C1 segment of cervical spinal cord (tissue), 14 donors: ENCODE measurements at places on chromosomes 7 and 10.
A peak's percentile ranks its signal among the peaks of the same experiment; 100 is the strongest.

DNA sequence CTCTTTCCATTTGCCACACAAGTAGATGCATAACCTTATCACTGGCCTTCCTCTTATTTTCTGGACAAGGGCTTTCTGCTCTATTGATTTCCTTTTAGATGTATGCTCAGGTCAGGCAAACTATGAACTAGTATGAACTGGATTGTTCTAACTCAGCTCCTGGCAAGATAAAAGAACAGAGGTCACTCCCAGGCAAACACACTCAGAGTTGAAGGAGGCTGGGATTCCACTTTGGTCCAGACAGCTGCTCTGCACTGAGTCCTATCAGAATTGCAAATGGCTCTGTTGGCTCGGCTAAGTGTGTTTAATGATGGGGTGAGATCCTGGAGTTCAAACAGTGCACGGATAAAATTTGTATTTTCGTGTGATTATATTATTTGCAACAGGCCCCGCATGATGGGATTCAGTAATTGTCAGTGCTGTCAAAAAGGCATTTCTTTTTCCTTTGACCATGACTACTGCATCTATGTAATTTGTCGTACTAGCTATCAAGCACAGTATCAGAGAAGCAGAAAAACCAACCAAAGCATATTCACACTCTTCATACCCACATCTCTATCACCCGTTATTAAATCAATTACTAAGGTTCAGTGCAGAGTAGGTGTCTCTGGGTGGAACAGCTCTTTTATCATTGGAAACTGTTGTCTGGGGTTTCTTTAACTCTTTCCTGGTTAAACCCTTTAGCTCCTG, 288.1 kb upstream of the PRKCQ start:
- no peak for DNase-seq

DNA sequence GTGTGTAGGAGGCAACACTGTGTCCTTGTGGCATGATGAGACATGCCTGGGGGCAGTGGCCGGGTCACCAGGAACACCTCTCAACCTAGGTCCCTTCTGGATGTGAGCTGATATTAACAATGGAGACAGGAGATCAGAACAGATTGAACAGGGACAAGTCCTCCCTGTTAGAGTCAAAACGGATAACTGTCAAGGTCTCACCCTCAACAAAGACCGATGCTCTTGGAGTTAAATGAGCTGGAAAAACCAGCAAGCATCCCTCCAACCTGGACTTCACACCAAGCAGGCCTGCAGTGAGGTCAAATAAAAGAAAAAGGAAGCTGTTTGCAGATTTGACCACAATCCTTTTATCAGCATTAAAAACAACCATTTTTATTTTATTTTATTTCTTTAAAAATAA, 49.0 kb downstream of the SLIT1 start:
- DNase-seq = no peak

DNA sequence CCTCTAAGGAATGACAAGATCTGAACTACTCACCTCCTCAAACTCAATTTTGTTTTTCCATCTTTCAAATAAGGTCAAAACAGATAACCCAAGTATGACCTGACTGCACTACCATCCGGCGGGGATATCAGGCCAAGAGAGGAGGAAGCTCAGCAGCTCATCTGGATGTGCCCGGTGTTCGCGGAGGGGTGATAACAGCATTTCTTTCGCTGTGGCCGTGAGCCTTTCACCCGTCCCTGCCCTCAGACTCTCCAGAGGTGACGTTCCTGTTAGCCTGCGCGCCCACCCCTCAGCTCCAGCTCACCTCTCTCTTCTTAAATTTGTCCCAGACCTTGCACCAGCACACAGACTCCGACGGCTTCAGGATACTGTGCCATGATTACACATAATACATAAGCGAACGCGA, 526 bp downstream of the ZNF248 start:
- DNase-seq = no peak

DNA sequence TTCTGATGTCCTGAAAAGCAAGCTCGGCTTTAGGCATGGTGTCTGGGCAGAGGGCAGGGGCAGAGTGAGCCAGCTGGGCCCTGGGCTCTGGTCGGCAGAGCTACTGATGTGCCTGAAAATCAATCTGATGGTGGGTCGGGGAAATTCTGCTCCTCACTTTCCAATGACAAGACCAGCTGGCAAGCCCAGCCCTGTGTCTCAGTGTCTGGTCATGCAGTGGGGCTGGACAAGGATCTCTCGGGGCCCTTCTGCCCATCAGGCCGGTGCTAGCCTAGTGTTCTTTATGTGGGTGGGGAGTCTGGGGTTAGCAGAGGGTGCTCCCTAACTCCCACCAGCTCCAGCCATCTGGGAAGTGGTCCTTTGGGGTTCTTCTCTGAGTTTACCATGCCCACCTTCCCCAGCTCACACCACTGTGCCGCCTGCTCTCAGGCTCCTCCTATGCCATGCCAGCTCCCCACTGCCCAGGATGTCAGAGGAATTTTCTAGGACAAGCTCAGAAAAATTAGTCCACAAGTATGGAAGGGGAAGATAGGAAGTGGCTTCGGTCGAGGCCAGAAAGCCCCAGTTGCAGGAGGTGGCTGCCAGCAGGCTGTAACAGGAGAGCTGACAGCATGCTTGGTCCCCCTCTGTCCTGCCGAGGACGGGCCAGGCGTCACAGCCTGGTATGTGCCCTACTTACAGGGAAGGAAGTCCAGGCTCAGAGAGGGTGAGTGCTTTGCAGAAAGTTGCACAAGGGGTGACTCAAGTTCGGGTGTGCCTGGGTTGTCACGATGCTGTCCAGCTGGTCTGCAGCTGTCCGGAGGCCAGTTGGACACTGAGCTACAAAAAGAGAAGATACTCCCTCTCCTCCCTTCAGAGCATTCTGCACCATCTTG, 135.2 kb downstream of the ADCY1 start:
- DNase-seq = no peak

DNA sequence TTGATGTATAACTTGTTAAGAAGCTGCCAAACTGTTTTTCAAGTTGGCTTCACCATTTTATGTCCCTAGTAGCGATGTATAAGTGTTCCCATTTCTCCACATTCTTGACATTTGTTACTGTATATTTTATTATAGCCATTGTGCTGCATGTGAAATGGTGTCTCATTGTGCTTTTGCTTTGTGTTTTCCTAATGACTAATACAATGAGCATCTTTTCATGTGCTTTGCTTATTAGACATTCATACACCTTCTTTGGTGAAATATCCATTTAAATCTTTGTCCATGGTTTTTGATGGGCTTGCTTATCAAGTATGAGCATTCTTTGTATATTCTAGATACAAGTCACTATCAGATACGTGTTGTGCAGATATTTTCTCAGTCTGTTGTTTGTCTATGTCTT, 203.0 kb downstream of the CCSER2 start:
- no peak for DNase-seq

DNA sequence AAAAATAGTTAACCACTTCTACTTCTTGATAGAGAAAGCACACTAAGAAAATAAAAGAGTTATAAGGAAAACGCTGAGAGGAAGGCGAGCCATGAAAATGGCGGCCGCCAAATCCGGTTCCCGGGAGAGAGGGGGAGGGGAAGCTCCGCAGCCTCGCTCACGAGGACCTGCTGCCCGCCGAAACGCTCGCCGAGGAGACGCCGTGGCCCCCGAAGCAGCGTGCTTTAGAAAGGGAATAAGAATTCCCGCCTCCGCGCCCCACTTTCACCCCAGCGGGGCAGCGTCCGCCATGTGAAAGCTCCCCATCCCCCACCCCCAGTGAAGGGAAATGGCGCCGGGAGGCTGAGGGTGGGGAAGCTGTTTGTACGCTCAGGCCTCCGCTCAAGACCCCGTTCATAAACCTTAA, 505 bp downstream of the HNRNPA2B1 start:
- DNase-seq = peak; percentile 17

GRCh38 chr10:103451831-103452505, at the start of gene CALHM2:
CALHM2 (minus strand) TSS chr10:103452370; CDS start chr10:103449941, 2,429 bp downstream.
- DNase-seq = peak; percentile 52

DNA sequence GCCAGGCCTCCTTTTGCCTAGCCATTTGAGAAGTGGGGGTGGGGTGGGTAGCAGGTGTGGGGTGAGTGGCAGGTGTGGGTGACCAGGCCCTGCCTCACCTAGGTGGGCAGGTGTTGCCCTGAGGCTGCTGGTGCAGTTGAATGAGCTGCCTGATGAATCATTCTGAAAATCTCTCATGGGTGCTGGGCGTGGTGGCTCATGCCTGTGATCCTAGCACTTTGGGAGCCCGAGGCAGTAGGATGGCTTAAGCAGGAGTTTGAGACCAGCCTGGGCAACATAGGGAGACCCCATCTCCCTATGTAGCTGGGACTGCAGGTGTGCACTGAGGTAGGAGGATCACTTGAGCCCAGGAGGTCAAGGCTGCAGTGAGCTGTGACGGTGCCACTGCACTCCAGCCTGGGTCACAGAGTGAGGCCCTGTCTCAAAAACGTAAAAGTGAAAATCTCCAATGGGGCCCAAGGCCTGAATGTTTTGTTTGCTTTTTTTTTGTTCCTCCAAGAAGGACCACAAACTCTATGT, 17.7 kb downstream of the TSPAN14 start:
- no peak for DNase-seq

DNA sequence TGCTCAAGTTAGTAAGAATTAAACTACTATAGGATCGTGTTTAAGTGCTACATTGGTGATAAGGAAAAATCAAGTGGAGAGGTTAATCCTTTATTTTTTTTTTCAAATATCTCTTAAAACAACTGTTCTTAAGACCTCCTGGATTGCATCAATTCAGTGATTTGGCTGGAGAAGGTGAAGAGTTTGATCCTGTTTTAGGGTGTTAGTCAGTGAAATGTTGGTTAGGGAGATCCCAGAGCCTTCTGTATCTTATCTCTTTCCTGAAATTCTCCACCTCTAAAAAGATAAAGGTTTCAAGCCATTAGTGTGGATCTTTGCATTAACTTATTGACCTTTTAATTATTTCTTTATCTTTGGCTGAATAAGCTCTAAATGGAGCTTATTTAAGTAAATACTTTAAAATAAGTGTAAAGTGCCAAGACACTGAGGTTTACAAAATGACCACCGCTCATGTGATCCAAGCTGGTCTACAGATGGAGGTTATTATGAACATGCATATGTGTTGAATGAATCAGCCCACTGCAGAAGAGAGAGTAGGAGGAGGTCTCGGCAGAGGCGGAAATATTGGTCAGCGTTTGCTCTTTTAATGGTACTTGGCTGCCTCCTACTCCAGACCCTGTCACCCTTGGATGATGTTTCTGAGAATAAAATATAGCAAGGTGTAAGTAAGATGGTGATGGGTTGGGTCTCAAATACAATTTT, 51.8 kb upstream of the BMPER start:
- DNase-seq = no peak

- DNase-seq = no peak
Measured at GRCh38 chr7:17255926-17256325, 42.5 kb upstream of the AHR start.

- no peak for DNase-seq
Measured at GRCh38 chr7:25500393-25500921, 272.2 kb upstream of the NPVF start.
